ENCODE measurements at places on chromosomes 3 and 15.

DNA sequence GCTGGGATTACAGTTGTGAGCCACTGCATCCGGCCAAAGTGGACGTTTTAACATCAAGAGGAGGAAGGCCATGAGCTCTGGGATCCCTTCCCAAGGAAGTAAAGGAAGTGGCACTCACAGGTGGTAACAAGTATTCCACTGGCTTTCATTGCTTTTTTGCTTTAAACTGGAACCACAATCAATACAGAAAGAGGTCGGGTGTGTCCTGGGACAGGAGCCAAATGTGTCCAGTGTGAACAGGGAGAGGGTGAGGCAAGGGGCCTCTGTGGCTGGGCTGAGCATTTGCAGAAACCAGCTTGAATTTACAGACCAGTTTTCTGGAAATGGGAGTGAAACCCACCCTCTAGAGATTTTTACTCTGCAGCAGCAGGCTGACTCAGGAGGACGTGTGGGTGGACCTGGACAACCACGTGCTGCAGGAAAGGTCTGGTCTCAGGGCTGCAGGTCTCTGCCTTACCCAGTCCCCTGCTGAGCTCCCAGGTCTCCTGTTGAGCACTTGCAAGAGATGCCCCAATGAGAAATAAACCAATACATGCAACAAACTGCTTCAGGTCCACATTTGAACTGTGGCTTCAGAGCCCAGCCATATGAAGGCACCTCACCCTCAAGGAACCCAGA is 42.8 kb upstream of the TMEM115 start:
- DNase-seq, result no peak

GRCh38 chr3:108152274-108152673 is 61.4 kb upstream of the CD47 start:
- no peak for DNase-seq

DNA sequence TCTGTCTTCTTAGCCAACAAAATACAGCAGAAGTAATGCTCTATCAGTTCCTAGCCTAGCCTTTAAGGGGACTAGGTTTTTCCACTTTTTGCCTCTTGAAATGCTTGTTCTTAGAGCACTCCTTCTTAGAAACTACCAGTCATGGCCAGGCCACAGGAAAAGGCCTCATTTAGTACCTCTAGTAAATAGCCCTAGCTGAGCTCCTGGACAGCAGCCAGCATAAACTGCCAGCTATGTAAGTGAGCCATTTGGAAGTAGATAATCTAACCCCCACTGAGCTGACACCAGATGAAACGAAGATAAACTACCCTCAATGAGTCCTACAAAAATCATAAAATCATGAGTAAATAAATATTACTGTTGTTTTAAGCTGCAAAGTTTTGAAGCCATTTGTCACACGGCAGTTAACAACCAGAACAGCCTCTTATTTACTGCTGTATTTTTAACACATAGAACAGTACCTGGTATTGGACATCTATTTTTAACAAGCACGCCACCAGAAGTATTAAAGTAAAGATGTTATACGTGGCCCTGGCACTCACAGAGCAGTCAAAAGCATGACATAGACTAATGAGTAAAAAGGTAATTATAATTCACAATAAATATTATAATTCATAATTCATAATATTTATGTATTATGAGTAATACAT is 12.0 kb downstream of the TBC1D5 start:
- no peak for DNase-seq

- no peak for DNase-seq
Observed at GRCh38 chr15:75736256-75736655, 23.6 kb upstream of the CSPG4 start.

DNA sequence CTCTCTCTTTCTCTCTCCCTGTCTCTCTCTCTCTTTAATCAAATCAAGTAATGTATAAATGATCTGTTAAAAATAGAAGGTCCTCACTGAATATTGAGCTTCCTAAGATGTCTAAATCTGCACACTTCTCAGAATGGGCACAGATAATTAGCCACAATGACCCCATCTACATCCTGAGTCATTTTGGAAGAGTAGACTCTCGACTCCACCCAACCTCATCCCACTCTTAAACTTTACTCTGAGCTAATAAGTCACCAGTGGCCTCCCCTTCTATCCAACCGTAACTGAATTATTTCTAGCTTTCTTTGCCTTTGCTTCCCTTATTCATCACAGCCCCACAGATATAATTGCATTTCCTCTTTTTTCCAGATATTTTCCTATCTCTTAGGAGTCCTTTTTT is 326.5 kb upstream of the ZNF717 start:
- DNase-seq, result no peak

DNA sequence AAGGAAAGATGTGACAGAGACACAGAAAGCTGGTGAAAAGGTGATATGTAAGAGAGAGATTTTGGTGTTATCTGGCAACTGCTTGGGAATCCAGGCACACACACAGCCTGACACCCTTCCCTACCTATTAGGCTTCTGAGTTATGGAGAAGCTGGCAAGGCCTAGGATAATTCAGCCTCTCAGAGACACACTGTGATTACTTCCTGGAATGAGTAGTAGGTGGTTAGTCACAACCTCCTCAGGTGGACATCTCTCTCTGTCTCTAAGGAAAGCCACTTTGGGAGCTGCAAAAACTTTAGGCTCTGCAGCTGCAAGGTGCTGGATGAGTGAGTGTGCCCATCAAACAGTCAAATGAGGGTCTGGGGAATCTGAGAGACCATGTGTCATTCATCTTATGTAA is 201.9 kb downstream of the PDCD6IP start:
- no peak for DNase-seq

GRCh38 chr3:414063-414462 is 217.5 kb downstream of the CHL1 start:
- DNase-seq, result peak; percentile 3

- no peak for DNase-seq
Observed at GRCh38 chr15:64623347-64623996, 151.9 kb downstream of the RBPMS2 start.

DNA sequence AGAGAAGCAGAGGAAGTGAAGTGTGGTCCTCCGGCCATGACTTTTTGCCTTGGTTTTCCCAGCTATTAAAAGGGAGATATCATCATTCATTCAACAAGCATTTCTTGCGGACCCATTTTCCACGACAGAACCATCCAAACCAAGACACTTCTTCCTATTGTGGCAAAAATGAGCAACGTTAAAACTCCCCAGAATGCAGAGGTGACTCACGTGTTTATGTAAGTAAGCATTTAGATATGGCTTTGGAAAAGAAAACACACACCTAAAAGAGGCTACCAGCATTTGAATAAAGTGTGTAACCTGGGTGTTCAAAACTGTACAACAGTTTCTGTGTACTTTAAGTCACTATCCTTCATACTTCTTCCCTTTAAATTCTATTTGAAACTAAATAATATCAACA is 181.3 kb downstream of the RORA start:
- no peak for DNase-seq

GRCh38 chr15:69313432-69314000 is 14.8 kb downstream of the PAQR5 start:
- no peak for DNase-seq

- no peak for DNase-seq
Observed at GRCh38 chr3:37456270-37456708, 281.9 kb upstream of the LRRFIP2 start.

- DNase-seq, result no peak
Observed at GRCh38 chr3:126377211-126377610, 17.5 kb upstream of the CFAP100 start.

- DNase-seq, result no peak
Observed at GRCh38 chr15:25778161-25778560, 85.0 kb downstream of the ATP10A start.

GRCh38 chr3:10666621-10667020 is 149.4 kb upstream of the SLC6A11 start:
- DNase-seq, result no peak

- DNase-seq, result no peak
Observed at GRCh38 chr3:128334086-128334645, 132.5 kb downstream of the DNAJB8 start.

DNA sequence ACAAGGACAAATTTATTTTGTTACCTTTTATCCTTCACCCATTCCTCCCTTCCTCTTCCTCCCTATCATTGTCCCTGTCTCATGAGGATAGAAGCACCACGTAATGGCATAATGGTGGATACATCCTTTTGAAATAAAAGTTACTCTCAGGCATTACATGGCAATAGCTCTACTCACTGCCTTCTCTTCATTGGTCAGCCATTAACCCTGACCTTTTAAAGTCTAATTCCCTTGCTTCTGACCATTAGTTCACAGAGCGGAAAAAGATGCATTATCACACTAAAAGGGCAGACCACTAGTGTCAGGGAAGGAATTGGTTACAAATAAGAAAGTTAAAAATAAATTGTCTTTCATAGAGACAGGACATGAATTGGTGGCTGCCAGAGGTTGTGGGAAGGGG is 54.6 kb upstream of the EIF1B start:
- DNase-seq, result no peak

GRCh38 chr3:146072824-146073223 is 88.2 kb downstream of the PLOD2 start:
- no peak for DNase-seq

GRCh38 chr15:71559616-71560015 is 250.7 kb upstream of the NR2E3 start:
- no peak for DNase-seq

DNA sequence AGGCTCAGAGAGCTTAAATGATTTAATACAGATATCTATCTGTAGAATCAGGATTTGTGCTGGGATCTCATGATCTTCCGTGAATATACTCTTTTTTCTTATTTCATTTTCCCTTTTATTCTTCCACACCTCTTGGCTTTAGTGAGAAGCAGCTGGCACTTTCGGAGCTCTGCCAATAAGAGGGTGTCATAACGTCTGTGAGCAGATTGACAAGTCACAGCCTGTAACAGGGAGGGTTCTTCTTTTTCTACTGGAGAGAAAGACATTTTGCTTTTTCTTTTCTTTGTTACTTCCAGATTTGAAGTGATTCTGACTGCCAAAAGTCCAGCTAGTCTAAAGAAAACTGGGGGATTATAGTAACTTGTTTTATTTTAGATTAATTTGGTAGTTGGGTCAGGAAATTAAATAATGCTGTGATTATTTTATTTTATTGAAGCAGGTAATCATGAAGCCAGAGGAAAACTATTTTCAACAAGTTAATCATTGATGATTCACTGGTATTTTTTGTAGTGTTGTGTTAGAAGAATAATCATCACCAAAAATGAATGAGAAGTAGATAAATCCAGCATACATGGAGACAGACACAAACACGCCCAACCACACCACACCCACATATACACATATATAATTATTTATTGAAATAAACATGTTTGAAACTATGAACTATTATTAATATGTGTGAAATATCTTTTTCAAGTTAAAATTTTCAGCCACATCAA is 69.8 kb downstream of the TNFAIP8L3 start:
- no peak for DNase-seq

DNA sequence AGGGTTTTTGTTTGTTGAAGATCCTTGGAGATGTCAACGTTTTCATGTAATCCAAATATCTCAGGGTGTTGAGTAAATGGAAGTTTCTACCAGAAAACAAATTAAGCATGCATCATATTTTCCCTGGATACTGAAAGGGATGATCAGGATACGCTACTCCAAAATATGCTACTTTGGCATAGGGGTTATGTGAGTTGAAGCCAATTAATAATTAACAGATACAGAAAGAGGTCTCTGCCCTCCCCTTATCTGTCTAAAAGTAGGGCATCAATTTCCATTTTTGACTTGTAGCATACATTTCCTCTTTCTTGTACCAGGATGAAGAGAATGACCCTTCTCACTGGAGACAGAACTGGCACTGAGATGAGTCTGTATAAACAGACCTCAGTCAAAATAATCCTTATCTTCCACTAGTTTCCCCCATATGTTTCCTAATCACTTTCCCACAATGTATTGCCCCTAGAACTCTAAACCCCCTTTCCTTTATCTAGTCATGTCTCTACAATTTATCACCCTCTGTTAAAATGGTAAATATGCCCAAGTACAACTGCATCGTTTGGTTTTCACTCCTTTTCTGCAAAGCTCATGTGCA is 17.4 kb upstream of the ASB14 start:
- DNase-seq, result no peak

DNA sequence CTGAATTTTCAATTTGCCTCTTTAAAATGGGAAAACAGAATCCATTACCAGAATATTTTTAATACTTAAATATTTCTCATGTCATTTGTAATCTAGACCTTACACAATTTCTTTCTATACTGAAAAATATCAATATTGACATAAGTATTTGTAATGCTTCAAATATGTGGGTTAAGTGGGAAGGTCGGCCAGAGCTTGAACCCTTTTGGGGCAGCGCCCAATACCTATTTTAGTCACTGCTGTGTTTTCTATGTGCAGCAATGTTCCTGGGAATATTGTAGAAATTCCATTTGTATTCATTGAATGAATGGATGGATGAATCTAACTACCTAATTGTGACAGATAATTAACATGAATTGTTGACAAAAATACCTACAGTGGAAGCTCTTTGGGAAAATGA is 459.7 kb upstream of the ZNF717 start:
- no peak for DNase-seq

DNA sequence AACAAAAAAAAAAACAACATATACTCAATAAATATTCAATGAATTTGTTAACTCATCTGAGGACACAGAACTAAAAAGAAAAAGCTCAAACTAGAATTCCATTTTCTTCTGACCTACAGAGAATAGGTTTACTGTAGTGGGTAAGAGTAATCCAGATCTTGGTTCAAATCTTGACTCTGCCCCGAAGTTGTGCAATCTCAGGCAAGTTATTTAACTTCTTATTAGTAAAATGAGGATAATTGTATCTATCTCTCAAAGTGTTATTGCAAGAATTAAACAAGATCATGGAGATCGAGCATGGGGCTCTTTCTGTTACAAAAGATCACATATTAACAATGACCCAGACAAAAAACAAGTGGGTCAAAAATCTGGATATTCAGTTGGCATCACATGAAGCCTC is 41.1 kb upstream of the OXTR start:
- no peak for DNase-seq

DNA sequence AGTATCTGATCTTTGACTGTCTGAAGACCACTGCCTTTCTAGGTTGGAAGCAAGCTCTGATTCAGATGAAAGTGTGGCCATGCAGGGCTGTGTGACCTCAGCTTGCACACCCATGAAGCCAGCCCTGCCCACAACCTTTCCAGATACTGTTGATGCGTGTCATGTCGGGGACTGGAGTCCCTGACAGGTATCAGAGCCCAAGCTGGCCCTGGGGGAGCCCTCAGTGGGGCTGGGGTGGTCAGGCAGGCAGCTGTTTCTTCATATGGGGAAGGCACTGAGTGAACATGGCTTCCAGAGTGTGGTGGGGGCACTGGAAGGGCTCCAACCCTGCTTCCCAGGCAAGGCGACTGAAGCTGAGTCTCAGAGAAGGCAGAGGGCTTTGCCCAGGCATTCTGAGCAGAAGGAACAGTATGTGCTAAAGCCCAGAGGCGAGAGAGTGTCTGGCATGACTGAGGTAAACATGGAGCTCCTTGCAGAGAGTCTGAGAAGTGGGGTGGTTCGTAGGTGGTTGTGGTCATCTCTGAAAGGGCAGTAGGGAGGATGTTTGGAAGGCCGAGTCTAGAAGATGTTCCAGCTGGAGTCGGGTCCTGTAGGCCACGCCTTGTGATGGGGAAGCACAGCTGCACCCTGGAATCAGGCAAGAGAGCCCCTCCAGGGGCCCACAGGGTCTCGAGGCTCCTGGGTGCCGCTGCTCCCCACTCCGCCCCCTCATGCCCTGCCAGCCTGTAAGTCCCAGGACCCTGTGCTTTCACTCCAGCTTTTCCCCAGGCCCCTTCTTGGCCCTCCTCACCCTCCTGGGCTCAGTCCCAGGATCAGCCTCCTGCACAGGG is 122.2 kb downstream of the EEFSEC start:
- no peak for DNase-seq

Measured in GM13976 (cell line).